NCI-H1105 treated with DMSO at 0.1 percent for 48 hours (cell line): ENCODE measurements at places on chromosomes 3 and 15.

DNA sequence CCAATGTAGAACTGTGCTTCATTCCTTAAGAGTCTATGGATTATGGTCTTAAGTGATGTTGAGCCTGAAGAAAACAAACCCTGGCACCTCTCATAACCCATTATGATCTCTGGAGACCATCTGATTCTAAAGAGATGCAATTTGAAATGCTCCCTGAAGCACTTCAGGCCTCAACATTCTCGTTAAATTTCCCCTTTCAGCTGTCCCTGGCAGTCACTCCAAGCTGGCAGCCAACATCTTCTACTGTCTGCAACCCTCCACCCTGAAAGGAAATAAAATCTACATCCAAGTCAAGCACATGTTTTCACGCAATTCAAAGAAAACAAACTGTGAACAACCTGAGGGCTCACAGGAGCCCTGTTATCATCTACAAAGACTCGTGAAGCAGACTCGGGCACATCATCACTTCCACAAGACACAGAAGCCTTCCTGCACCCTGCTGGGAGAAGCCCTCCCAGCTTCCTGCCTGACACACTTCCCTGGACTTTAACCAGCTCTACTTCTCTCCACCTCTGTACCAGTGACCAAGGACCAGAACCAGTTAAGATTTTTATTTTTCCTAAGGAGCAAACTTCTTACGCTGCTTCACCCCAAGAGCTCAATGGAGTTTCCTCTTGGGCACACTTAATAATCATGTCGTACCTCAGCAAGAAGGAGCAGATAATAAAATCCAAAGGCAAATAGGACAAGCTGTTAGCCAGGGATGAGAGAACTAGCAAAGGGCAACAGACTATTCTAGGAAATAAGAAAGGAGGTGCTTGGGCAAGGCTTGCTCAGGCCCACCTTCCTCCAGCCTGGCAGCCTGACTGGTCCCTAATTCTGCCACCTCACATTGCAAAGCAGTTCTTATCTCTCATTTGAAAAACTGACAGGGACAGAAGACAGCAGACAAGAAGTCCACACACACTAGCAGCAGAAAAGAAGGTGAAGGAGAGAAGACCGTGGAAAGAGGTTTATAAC lies 67.1 kb downstream of the MAGI1 start:
- no peak for DNase-seq

GRCh38 chr3:48219543-48219942 lies 3.8 kb upstream of the CAMP start:
- no peak for DNase-seq

DNA sequence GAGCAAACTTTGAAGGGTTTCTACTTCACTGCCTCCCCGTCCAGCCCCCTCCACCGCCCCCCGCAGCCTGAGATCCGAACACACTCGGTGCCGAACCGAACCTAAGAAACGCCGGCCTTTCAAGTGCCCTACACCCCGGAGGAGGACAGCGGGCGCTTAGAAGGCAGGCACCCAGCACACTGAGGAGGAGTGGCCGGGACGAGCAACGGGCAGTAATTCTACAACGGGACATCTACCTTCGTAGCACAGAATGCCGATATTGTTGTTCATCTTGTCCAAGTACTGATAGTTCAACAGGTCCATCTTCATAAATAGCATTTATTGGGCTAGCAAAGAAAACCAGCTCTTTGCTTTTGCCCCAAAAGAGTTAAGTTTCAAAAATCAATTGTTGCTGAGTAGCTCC lies 513 bp downstream of the VGLL4 start:
- no peak for DNase-seq

DNA sequence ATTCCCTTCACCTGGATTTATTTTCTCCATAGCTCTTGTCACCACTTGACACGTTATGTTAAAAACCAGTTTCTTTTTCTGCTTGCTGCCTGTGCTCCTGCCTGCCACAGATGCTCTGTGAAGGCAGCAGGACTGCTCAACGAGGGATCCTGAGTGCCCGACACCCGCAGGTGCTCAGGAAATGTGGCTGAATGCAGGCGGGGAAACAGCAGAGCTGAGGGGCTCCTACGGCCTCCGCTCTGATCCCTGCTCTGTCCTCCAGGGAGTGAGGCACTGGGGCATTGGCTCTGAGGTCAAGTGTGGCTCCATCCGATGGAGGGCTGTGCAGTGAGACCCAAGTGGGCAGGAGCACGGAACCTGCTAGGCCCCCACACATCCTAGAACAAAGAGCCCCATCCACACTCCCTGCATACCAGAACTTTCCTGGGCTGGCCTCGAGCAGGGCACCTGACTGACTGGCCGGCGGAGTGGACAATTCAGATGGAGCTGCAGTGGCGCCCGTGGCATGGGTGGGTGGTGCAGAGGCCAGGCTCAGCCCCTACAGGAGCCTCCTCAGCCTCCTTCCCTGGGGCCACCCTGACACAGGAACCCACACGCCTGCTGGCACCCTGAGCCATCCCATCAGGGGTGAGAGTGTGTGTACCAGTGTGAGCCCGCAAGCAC lies 27.9 kb downstream of the IQSEC1 start:
- no peak for DNase-seq

DNA sequence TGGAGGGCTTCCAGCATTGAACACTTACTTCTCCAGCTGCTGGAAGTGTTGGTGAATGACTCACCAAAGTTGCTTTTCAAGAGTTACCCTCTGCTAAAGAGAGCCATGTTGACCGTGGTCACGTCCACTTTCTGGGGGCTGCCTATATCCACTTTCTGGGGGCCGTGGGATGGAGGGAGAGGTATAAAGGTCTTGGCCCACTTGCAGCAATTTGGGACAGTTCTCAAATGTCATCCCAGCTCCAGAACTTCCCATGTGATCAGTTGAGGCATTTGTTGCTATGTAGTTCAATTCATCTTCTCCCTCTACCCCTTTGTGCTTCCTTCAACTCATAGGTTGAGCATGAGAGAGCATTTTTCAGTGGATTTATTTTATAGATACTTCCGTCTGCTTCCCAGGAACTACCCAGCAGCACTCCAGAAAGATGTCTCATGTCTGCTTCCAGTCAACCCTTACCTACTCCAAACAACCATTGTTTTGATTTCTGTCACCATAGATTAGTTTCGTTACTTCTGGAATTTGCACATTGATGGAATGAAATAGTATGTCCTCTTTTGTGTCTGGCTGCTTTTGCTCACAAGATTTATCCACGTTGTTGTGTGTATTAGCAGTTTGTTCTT lies 130.6 kb downstream of the TCF12 start:
- DNase-seq, result no peak

DNA sequence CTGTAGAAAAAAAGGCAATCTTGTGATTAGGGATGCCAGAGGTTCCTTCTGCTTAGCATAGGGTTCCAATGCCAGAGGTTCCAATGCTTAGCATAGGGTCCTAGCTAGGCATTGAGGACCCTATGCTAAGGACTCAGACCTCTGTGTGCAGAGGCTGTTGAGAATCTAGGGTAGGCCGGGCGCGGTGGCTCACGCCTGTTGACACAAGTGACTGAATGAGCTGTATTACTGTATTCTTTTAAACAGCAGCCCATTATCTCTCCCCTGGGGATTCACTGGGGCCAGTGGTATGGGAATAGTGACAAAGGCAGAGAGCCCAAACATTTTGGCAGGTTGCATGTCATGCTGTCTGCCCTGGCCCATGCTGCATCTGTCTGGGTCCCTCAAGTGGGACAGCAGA lies 16.2 kb downstream of the PAK6 start:
- no peak for DNase-seq

- no peak for DNase-seq
Measured at GRCh38 chr3:142154186-142154585, 4.8 kb upstream of the TFDP2 start.

GRCh38 chr3:62225051-62225450 lies 148.3 kb downstream of the FEZF2 start:
- no peak for DNase-seq

DNA sequence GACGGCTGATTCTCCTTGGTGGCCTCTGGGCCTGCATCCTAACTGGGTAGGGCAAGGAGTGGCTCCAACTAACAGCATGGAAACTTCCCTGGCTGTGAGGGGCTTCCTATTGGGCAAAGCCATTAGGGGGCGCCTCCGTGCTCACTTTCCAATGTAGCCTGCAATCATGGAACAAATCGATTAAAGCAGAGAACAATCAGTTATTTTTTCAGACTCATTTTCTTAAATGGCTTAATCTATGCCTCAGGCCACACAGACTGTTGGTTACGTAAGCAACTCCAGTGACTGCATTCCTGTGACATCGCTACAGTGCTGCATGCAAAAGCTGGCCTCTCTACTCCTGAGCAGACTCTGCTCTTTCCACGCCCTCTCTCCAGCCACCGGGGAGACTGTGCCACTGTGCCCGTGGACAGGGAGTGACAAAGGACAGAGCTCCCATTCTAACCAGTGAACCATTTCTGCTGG lies 278.9 kb downstream of the KLF13 start:
- DNase-seq, result no peak

GRCh38 chr15:66401130-66402021 lies 14.7 kb downstream of the MAP2K1 start:
- DNase-seq, result no peak

GRCh38 chr3:66483006-66483405 lies 17.8 kb downstream of the LRIG1 start:
- DNase-seq, result no peak

GRCh38 chr15:34341381-34342212 lies 1.3 kb downstream of the NOP10 start:
- DNase-seq, result no peak

- DNase-seq, result no peak
Measured at GRCh38 chr15:32656091-32656490, 14.6 kb downstream of the SCG5 start.

- no peak for DNase-seq
Measured at GRCh38 chr15:76177491-76178040, 117.8 kb downstream of the TMEM266 start.

DNA sequence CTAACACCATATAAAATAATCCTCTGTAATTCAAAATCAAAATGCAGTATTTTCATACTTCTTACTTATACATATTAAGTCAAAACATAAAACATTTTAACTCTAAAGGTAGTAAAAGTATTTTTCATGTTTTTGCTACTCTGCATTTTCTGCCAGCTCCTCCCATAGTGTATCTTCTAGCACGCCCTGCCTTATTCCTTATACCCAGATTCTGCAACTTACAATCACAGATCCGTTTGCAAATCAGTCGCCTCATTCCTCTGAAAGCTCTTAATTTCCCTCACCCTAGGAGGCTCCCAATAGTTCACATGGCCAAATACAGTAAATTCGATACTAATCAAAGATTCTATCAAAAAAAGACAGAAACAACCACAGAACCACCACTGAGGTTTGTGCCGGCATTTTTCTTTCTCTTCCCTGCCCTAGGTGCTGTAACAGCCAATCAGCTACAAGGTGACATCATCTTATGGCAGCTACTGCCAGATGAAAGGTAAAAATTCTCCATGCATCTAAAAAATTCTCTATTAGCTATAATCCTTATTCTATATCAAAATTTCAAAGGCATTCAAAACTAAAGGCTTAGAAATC lies 72.9 kb downstream of the CLASP2 start:
- DNase-seq, result peak; percentile 34

DNA sequence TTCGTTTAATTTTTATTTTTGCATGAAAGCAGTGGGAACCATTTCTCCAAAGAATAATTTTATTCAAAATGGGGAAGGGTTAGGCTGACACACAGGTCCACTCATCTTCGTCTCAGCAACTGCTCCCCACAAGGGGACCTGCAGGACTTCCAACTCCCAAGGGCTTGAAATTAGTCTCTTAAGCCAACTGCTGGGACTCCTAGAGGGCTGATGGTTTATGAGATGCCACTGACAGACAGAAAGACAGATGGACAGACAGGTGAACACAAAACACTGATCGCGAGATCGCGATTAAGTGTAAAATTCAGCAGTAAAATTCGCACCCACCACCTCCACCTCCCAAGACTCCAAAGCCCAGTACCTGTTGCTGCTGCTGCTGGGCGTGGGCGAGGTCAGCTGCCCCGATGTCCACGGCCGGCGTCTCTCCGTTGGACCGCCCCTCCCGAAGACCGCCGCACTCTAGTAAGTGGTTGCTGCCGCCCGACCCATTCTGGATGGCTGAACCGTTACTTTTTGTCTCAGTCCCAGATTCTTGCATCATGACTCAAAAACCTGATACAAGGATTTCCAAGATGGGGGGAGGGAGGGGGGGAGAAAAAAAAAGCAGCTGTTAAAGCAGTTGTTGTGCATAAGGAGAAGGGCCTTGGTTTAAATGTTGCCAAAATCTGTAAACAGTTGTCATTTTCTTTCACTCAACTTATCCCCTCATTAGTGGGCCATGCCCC lies 385.5 kb downstream of the FOXP1 start:
- no peak for DNase-seq

DNA sequence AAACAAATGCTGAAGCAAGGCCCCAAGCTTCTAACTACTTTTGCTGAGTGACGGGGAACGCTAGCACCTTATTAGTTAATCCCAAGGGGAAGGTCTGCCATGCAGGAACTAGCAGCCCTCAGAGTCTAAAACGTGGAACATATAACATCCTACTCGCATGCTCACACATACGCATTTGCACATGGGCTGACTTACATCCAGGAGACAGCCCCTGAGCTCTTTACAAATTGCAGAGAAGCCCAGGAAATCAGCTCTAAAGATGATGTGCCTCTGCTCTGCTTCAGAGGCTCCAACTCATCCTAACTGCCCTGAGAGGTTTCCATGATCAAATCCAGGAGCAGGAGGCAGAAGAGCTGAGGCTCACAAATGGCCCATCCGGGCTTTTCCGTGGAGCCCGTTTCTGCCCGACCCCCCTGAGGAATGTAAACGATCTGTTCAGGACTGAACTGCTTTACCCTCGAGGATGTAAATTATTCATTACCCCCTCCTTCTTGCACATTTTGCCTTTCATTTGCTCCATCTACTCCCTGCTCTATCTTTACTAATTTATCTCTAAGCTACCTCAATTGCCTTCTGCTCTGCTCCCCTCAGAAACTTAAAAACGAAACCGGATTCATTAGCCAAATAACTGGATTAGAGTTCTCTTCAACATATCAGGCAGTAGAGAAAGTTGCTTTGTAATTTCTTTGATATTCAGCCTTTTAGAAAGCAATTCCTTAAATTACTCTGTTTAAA lies 141.9 kb upstream of the CCDC54 start:
- DNase-seq, result no peak

GRCh38 chr3:136545664-136546268 lies 206.4 kb downstream of the STAG1 start:
- DNase-seq, result no peak

DNA sequence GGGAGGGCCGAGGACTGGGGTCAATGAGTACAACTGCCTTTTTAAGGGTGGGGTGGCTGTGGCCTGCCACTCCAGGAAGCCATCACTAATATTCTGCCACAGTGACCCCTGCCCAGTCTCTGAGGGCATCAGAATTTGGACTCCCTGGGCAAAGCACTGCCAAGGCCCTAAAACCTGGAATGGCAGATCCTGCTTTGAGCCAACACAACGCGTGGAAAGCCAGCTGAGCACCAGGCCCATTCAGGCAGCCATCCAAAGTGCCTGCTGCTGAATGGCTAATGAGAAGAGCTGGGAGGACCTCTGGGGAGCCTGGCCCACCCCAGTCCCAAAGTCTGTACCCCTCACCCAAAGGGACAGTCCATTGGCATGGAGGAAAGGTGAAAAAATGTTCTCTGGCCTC lies 5.0 kb downstream of the TWF2 start:
- no peak for DNase-seq
